ENCODE measurements at places on chromosomes 1 and 21.

DNA sequence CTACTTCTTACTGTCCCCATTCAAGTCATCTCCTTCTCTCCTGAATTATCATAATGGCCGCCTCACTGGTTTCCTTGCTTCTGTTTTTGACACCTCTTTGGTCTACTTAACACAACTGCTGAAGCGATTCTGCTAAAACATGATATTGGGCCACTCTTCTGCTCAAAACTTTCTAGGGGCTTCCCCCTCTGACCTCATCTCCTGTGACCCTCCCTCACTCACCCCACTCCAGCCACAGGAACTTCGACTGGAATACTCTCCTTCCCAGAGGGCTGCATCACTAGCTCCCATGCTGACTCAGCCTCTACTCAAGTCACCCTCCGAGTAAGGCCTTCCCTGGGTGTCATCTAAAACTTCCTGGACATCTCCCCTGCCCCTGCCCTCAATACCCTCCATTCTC, 35.7 kb downstream of the NRIP1 start:
- no peak for DNase-seq

DNA sequence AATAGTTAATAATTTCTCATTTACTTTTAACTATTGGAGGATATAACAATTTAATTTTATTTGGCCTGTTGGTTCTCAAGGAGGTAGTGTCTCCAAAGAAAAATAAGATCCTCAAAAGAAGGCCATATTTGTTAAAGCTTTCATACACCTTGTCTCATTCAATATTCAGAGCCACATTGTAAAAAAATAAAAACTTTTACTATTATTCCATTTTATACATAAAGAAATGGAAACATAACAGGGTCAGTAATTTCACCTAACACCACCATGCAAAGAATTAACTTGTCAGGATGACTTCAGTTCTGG, 40.3 kb upstream of the KCTD3 start:
- DNase-seq: no peak

DNA sequence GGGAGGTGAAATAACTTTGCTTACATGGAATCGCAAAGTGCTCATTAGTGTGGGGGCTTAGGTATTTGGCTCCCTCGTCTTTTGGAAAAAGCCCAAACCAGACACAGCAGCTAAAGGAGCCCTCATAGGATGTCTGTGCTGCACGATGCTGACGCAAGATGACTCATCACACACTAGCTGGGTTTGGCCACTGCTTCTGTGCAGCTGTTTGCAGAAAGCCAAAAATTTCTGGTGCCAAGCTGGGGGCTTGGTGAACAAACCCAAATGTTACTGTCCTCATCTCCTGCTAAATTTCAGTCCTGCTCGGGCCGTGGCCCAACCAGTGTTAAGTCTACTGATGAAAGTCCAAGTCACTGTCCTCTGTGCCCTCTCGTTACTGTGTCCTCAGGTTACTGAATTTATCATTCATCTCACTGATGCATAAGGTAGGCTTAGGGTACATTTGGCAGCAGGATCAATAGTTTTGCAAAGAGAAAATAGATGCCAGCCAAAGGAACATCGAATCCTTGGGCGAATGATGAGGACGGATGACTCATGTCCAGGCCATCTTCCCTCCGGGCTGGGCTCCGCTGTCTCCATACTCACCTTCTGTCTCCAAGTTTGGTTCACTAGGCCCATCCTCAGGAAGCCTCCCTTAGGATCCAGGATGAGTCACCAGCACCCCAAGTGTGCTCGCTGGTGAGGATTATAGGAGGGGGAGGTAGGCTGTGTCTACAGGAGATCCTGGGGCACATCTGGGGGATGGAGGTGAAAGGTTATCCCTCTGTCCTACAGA, 177.7 kb downstream of the ADSS2 start:
- no peak for DNase-seq

- no peak for DNase-seq
Observed at GRCh38 chr1:51956528-51957509, 33.7 kb downstream of the RAB3B start.

GRCh38 chr1:210143465-210144062, 89.0 kb upstream of the SERTAD4 start:
- DNase-seq: no peak

- DNase-seq: no peak
Observed at GRCh38 chr1:25520446-25521061, 22.9 kb upstream of the LDLRAP1 start.

DNA sequence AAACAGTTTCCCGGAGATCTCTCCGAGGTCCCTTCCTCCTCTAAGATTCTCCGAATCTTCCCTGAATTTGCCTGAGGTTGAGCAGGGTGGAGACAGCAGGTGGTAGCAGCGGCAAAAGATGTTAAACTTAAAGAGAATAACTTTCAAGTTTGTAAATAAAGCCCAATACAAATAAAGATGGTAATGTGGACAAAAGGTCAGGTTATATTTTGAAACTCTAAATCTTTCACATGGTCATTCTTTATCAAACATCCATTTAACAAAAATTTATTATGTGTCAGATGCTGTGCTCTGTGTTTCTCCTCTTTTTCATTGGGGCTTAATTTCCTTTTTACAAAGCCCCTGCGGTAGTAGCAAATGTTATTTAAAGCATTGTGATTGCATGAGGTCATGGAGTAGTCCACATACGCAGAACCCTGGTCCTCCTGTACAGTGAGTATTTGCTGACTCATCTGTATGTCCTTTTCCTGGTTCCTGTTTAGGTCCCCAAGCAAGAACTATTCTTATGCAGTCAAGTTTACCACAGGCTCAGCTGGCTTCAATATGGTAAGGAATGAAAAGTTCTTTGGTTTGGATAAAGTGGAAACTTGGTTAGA, 119.2 kb downstream of the ITSN1 start:
- DNase-seq: no peak

- DNase-seq: no peak
Observed at GRCh38 chr21:32119389-32119788, 159.5 kb downstream of the MIS18A start.

DNA sequence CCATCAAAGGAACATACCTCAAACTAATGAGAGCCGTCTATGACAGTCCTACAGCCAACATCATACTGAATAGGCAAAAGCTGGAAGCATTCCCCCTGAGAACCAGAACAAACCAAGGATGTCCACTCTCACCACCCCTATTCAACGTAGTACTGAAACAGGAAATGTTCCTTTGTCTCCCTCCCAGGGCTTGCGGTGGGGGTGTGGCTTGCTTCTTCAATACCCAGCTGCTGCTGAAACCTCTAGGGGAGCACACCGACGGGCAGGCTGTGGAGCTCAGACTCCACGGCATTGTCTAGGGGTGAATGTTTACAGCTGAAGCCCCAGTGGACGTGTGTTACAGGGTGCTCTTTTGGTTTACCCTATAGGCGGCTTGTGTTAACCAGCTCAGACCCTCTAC, 30.5 kb upstream of the B3GALT2 start:
- no peak for DNase-seq

DNA sequence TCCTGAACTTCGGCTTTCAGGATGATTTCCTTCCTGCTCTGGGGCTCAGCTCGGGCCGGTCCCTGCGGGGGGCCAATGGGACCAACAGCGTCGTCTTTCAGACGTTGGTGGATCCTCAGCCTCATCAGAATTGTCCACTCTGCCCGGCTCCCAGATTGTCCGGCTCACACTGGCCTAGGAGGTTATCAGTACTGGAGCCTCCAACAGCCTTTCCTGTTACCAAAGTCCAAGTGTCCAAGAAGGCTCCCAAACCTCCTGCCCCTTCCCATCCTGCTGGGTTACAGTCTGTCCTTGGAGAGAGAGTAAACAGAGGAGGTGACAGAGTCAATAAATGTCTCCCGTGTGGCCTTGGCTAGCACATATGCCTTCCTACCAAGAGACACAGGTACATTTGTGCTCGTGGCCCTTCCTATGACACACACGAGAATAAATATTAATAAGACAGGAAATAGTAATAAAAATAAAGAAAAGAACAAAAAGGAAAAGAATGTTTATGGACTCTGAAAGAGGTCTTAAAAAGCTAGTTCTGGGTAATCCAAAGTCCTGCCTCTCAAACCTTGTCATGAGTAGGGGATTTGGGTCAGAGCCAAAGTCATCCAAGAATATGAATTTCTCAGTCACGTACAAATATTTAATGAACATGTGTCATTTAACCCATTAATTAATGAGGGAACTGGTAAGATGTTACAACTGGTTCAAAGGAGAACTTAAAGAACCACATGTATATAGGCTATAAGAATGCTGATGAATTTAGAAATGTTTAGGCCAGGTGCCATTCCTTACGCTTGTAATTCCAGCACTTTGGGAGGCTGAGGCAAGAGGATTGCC, 80.8 kb upstream of the SLC2A1 start:
- no peak for DNase-seq

DNA sequence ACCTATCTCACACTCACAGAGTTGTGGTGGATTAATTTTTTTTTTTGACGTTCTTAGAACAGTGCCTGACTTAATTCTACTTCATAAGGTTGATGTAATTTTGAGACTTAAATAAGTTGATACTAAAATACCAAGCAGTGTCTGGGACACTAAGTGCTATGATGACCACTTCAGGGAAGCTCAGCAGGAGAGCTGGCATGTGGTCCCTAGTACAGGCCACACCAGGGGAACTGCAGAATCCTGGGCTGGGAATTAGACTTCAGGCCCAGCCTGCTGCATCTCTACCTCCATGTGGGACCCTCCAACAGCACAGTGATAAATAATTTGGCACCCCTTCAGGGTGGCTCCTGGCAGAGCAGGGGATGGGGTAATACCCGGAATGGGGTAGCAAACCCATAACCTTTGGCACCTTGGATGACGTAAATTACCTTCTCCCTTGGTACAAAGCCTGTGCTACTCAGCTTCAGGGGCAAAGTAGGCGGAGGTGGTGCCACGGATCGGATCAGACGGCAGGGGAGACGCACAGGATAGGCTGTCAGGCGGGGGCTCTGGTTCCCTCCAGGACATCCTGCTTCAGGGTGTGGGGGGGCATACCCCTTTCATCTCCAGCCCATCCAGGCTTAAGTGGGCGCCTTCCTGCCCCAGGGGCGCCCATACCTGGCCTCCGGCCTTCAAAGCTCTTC, 4.8 kb downstream of the MFSD2A start:
- no peak for DNase-seq

DNA sequence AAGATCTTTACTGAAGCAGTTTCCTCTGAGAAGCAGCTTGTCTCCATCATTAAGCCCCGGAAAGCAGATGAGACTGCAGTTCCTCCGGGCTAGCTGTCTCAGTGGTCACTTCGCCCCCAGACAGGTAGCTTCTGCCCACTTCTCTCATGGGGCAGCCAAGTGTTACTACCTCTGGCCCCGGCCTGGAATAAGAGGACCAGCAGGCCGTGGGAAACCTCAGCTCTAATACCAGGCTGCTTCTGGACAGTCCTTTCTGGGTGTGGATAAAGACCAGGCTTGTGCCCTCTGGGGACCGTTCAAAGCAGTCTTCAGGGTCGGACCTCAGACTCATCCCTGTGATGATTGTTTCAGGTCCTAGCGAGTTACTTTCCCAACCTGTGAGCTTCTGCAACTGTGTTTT, 54.8 kb downstream of the RUNX3 start:
- DNase-seq: no peak
